Stimulated activated CD4-positive, alpha-beta T cell treated with anti-CD3 and anti-CD28 coated beads, TNF-alpha, amount 100 ng/mL, for 24 hours (primary cell): ENCODE measurements at places on chromosomes 12 and 14.

DNA sequence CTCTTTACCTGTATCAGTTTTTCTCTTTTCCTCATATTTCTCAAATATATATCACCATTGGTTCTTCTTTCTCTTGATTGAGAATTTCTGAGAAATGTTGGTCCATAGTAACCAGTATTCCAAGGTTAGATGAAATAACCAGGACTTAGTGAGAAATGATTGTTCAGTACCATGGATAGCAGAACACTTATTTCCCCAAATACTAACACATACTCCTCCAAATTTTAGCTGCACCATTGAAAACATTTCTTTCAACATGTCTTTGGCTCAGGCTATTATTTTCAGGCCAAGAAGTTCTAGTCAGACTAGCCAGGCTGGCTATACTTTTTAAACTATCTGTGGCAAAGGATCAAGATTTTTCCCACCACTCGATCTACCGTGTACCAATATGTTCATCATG is 113.3 kb downstream of the PTPRO start:
- DNase-seq: no peak

GRCh38 chr12:30982413-30982812 is 55.9 kb downstream of the TSPAN11 start:
- no peak for DNase-seq

GRCh38 chr14:36515896-36516718 is 3.9 kb downstream of the NKX2-1 start:
- no peak for DNase-seq

- no peak for DNase-seq
Measured at GRCh38 chr12:125329239-125330102, 264.2 kb downstream of the AACS start.

GRCh38 chr12:120489018-120489417 is 6.9 kb upstream of the DYNLL1 start:
- no peak for DNase-seq

DNA sequence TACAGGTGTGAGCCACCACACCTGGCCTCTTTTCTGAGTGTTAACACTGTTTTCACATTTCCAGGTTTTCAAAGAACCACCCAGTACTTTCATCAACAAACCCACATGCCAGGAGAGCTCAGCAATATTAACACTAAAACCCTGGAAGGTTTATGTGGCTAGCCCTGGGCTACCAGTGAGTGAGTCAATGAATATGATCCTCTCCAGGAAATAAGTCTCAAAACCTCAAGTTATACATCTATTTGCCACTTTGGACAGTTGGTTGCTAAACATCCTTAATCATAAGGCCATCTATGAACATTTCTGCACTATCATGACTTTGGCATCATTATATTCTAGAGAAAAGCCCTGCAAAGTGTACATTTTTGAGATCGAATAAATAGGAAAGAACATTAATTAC is 6.3 kb upstream of the CDKL1 start:
- DNase-seq: no peak

DNA sequence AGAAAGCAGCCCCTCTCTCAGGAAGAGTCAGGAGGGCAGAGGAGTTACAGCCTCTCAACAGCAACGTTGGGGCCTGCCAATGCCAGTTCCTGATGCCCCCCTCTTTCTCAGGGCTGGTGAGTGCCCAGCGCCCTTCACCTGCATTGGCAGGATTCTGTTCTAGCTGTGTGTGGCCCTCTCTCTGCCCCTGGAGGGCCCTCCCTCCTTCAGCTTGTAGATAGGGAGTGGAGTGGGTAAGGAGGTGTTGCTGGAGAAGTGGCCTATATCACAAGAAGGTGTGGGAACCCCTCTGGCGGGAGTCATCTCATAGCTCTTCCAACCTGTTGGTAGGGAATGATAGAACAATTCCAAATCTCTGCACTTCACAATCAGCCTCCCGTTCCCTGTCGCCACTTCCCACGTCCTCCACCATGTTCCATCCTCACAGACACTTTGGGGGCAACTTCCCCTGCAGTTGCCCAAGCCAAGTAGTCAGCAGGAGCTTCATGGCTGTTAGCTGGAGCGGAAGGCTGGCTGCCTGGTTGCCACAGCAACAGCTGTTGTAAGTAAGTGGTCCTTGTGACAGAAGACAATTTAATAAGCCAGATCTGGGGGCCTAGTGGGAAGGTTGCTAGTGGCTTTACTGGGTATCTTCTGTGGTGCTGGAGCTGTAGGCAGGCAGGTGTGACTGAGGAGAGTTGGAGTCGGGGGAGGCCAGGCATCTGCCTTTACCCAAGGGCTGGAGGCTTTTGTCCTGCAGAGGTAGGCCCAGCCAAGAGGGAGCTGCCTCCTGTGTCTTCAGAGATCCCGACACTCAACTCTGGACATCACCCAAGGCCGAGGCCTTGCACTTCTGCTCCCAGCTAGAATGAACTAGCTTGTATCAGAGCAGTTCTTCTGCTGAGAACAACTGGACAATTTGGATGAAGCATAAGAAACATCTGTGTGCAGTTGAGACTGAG is 38.4 kb downstream of the GALNT16 start:
- DNase-seq: no peak

DNA sequence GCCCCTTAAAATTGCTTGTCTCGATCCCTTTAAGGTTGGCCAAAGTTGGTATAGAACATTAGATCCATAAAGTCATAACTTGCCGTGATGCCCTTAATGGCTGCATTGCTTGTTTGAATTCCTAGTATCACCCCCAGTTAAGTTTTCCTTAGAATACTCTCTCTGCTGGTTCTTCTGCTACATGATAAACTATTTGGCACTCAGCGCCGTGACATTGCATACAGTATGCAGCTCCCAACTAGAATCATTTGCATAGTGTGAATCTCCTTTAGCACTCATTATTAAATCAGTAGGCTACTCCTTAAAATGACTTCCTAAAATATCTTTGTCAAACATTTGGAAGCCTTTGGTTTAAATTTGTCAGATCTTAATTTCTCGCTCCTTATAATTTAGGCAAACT is 42.2 kb downstream of the KNTC1 start:
- no peak for DNase-seq

GRCh38 chr12:18153826-18154225 is 63.8 kb upstream of the RERGL start:
- DNase-seq: no peak

GRCh38 chr12:49909826-49910225 is 6.1 kb upstream of the FAIM2 start:
- DNase-seq: no peak

GRCh38 chr12:6662602-6662905 is 365 bp downstream of the ING4 start:
- no peak for DNase-seq

DNA sequence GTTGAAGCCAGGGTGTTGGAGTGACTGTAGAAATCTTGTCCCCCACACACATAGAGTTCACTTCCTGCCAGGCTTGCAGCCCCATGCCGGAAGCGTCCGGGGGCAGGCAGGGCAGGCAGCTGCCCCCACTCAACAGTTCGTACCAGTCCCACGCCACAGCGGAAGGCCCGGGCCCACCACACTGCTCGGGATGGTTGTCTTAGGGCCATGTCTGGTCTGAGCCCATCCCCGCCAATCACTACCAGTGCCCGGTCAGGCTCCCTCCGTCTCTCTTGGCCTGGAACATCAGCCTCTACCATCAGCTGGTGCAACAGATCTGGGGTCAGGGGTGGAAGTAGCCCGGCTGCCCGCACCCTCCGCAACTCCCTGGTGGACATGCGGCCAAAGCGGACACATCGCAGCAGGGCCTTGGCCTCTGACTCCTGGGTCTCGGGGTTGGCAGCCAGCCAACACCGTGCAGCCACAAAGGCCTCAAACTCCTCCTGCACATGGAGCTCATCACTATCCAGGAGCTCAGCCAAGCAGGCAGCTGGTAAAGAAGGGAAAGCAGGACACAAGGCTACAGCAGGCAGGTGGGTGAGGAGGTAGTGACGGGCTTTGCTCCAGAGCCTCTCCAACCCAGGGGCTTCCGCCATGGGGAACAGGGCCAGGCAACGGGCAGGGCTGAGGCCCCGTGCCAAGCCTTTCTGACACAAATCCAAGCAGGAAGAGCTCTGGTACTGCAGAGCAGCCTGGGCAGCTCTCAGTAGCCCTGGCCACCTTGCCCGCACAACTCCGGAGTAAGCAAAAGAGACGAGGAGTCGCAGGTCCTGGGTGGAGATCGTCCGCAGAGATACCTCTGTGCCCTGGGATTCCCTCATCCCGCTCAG is 5.9 kb downstream of the KLHL33 start:
- DNase-seq: no peak

DNA sequence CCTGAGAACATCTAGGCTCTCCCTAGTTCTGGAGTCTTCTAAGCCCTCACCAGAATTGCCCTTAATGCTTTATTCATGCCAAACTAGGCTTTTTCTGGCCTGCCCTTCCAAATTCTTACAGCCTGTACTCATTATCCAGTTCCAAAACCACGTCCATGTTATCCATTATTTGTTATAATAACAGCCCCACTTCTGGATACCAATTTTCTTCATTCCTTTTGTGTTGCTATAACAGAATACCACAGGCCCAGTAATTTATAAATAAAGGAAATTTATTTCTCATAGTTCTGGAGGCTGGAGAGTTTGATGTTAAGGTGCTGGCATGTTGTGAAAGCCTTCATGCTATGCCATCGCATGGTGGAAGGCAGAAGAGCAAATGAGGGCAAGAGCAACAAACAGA is 68.0 kb upstream of the AMIGO2 start:
- no peak for DNase-seq

DNA sequence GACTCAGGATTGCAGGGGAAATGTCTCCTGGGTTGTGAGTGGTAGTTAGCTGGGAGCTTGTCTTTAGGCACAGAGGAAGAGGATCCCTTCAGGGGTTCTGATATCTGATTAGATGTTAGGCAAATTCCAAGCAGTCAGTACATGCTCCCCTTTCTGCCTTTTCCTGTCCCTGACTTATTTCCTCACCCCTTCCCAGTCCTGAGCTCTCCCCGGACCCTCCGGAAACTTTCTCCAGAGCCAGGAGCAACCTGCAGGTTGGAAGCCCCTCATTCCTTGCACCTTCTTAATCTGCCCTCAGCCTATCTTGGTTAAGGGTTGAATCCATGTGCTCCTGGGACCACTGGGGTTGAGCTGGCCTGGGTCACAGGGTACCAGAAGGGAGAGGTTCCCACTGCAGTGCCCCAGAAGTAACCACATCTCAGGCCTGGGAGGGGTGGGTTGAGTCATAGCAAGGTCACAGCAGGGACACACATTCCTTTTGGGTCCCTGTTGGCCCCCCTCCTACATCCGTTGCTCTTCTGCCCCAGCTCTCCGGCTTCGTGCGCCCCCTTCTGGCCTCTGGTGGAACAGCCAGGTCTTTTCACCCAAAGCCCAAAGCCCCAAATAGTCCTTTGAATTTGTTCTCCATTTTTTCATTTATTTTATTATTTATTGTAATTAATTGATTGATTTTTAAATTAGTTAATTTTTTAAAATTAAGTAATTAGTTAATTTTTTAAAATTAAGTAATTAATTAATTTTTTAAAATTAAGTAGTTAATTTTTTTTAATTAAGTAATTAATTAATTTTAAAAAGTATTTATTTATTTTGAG is 1.8 kb downstream of the IGFBP6 start:
- DNase-seq: peak; percentile 90

DNA sequence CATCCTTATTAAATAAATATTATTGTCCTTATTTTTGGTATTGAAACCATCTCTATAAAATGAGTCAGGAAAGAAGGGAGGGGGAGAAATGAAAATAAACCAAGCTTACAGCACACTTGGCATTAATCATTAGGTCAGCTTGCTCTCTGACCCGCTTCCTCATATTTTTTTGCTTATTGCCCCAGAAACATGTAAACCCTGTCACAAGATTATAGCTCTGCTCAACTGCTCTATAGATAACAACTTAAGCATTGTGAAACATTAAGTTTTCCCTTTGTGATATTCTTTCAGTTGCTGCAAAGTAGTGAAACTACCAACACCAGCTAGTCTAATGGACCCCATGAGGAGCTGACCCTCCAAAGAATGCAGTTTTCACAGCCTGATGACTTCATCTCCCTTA is 819.5 kb downstream of the SLC16A7 start:
- DNase-seq: no peak

- no peak for DNase-seq
Measured at GRCh38 chr12:80264386-80264785, 165.0 kb downstream of the OTOGL start.

GRCh38 chr12:31524791-31525495 is 66.0 kb downstream of the DENND5B start:
- no peak for DNase-seq

- no peak for DNase-seq
Measured at GRCh38 chr14:48857366-48857765, 728.8 kb downstream of the RPS29 start.

- DNase-seq: no peak
Measured at GRCh38 chr12:53201177-53201541, 5.9 kb downstream of the ITGB7 start.

DNA sequence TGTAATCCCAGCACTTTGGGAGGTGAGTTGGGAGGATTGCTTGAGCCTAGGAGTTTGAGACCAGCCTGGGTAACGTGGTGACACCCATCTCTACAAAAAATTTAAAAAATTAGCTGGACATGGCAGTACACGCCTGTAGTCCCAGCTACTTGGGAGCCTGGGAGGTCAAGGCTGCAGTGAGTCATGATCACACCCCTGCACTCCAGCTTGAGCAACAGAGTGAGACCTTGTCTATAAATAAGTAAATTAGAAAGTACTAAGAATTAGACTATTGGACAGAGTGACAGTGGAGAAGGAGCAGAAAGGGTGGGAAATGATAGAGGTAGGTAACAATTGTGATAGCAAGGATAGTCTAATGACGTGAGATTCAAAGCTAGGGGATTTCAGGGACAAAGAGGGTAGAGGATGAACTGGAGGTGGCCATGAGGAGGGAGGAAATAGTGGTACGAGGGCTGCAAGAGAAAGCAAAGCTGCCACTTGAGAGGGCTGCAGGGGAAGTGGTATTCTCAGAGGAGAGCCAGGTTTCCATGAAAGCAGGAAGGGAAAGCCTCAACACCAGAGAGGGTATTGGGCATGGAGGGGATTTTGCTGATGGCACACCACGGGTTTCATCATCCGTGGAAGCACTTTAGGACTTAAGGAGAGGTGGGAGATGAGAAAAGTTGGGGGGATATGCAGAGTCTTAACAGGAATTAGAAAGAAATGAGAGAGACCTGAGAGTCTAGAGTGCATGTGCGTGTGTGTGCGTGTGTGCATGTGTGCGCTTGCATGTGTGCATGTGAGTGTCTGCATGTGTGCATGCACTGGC is 85.6 kb downstream of the SYNE2 start:
- DNase-seq: no peak

GRCh38 chr14:52002542-52002941 is 13.2 kb downstream of the RTRAF start:
- DNase-seq: no peak

GRCh38 chr12:96514328-96514727 is 25.0 kb downstream of the CFAP54 start:
- no peak for DNase-seq

DNA sequence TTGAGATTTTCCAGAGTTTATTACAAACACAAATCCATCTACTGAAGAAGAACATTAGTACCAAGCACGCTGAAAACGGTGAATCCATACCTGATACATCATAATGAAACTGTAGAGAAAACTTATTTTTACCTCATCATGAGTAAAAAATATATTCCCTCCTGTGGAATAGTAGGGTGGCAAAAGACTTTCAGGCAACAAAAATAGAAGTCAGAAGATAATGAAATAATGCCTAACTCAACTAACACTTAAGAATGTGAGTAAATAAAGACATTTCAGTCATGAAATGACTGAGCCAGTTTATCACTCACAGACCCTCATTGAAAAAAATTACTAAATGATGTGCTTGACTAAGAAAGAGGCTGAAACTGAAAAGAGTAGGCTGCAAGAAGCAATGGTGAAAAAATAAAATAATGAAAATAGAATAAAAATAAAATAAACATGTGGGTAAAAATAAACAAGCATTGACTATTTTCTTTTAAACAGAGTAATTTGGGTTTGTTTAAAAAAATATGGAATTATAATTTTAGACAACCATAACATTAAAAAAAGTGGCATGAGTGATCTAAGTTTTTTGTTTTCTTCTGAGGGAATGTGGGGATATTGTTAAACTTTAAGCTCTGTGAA is 148.6 kb downstream of the ASCL1 start:
- no peak for DNase-seq
